NCI-H1105 (cell line): ENCODE measurements at places on chromosomes 11 and 22.

DNA sequence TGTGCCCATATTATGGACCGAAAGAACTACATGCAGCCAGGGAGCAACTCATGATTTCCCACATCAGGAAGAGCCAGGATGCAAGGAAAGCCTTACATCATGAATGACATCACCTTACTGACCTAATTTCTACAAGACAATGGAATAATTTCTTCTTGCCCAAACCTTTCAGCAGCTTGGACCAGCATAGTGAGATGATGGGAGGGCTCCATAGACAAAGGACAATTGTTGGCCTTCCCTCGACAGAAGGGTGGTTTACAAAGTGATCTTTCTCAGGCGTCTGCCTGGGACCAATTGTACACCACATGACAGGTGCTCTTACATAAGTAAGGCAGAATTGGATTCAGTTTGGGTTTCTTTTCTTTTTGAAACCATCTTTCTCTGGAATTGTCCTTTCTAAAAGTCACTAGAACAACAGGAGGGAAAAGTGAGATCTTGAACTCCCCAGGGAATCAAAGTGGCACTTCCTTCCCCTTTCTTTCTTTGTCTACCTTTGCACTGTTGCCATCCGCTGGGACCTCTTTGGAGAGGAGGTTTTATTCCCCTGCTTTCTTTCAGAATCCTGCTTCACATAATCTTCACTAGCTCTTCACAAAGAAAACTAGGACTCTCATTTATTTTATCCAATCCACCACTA lies 51.7 kb upstream of the PAK1 start:
- no peak for DNase-seq

GRCh38 chr11:33358150-33358831 lies 101.1 kb downstream of the HIPK3 start:
- DNase-seq = no peak

GRCh38 chr22:24407278-24407665 lies 20.1 kb upstream of the ADORA2A start:
- no peak for DNase-seq

DNA sequence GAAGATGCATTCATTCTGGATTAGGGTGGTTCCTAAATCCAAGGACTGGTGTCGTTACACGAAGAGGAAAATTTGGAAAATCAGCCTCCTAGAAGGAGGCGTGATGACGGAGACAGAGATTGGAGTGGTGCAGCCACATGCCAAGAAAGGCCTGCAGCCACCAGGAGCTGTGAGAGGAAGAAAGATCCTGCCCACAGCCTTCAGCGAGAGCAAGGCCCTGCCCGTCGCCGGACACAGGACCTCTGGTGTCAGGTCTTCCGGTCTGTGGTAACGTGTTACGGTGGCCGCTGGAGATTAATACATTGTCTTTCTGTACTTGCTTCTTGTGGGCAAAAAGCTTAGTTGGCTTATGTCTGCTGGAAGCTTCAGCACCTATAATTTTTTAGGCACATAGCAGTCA lies 1045.8 kb downstream of the BRD1 start:
- DNase-seq = no peak

GRCh38 chr22:26800858-26801257 lies 143.5 kb downstream of the MIAT start:
- no peak for DNase-seq

DNA sequence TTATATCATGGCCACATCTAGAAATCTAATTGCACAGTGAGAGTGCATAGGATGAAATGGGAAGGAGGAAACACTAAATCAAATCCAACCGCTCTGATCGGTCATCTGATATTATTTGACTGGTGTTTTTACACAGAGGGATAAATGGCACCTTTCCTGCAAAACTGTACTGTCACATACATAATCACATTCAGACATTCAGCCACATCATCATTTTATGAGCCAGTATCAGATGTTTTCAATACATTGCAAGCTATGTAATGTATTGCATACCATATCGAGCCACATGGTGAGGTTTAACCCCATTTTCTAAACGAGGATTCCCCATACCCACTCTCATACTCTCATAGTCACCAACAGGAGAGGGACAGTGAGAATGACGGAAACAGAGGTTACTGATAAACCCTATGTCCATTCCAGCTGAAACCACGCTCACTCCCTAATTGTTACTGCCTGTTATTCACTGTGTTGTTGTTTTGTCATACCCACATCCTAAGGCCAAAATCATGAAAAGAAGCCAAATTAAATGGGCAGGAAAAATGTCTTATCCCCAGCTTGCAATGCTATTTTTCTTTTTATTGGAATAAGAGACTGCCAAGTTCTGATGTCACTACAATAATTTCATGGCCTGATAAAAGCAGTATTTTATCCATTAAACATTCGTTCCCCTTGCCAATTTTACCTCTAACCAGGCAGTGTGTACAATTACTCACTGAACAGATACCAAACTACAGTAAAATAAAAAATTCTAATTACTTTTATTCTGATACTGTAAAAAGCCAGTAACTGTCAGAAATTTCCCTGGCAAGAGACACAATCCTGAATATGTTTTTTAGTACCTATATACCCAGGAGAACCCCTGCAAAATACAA lies 9.0 kb downstream of the CDON start:
- DNase-seq = no peak

DNA sequence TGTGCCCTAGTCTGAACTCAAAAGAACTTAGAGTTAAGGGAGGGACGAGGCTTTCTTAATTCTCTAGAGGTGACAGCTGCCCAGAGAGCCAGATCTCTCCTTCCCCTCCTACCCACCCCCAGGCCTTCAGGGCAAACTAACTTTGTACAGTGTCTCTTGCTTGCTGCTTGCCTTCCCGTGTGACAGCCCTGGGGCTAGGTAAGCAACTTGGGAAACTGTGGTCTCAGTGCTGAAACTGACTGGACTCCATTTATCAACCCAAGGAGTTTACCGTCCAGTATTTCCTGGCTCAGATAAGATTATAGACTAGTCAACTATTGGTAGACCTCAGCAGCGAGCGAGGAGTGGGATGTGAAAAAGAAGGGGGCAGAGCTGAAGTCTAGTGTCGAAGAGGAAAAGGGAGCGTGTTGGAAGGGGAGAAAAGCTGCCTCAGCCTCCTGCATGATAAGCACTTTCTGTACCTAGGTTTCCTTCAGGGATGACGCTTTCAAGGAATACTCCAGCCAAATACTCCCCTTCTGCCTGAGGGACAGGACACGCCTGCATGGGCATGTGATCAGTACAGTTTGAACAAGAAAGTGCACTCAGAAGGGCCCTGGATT lies 43.3 kb upstream of the WEE1 start:
- DNase-seq = no peak

DNA sequence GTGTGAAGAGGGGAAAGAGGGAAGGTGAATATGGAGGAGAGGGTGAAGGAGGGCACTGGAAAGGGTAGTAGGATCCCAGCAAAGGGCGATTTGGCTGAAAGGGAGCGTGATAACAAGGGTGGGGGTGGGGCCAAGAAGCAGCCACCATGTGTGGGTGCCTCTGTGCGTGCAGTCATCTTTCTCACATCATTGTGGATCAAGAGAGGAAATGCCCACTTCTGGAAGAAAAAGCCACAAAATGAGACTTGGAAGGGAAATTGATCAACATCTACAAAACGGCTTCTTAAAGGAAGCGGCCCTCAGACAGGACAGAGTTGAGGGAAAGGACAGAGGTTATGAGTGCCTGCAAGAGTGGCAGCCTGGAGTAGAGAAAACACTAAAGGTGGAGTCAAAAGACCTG lies 1.2 kb upstream of the CXCR5 start:
- DNase-seq = no peak

GRCh38 chr11:122181893-122182292 lies 65.9 kb upstream of the BLID start:
- no peak for DNase-seq

- no peak for DNase-seq
Measured at GRCh38 chr11:13923716-13924650, 38.5 kb upstream of the SPON1 start.

- no peak for DNase-seq
Measured at GRCh38 chr11:69121621-69122325, 34.0 kb upstream of the SMIM38 start.

GRCh38 chr11:23423656-23424055 lies 563.4 kb upstream of the CCDC179 start:
- no peak for DNase-seq

DNA sequence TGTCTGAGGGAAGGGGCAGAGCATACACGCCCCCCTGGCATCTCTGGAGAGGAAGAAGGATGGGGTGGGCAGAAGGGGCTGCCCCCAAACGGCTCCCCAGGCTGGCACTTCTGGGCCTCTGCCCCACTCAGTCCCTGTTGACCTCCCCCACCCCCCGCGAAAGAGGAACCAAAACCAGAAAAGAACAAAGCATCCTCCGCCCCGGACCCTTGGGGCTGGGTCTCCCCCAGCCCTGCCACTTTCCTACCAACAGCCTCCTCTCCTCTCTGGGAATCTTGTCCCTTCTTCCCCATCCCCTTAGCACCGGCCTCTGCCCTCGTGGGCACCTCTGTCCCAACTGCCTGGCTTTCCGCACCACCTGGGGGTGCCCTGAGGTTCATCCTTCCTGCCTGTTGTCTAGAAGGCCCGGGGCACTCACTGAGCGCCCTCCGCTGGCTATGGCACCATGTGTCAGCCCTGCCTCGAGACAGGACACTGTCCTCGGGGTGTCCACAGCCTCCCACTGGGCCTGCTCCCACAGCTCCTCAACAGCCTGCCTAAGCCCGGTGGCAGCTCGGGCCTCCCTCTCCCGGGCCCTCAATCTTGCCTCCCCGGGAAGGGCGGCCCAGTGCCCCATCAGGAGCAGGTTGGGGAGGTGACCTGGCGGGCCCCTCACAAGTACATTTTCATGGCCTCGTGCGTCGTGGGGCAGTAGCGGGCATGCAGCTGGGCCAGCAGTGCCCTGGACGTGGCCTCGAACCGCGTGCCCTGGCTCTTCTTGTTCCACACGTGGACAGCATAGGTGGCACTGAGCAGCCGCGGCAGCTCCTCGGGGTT lies 28.2 kb downstream of the A4GALT start:
- no peak for DNase-seq

DNA sequence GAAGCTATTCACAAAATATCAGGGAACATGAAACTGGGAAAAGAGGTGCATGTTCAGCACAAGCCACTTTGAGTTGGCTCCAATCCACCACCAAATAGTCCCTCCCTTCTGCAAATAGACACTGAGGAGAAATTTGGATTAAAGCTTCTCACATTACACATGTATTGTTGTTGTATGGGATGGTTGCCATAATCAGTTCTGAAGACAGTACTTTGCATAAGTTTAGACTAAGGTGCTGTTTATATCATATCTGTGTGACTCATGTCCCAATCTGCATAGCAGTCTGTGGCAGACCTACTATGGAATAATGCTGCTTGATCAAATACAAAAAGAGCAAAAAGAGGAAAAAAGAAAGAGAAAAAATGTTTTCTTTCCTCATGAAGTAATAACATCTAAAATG lies 376.7 kb upstream of the DDI1 start:
- no peak for DNase-seq

DNA sequence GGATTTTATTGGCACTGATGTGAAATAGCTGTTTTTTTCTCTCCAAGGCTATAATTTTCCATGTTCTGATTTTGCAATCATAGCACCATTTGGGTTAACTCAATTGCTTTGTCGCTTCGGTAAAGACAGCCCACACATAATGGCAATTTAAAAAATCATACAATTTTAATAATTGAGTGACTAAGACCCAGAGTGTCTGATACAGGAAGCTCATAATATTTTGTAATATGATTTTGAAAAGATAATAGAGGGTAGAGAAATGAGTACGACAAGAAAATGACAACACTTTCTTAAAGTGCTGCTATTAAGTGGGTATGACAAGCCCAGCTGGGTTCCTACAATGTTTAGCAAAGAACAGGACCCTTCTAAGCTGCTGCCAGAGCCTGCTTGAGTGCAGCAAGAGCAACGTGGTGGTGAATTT lies 439.1 kb downstream of the METTL15 start:
- DNase-seq = no peak

DNA sequence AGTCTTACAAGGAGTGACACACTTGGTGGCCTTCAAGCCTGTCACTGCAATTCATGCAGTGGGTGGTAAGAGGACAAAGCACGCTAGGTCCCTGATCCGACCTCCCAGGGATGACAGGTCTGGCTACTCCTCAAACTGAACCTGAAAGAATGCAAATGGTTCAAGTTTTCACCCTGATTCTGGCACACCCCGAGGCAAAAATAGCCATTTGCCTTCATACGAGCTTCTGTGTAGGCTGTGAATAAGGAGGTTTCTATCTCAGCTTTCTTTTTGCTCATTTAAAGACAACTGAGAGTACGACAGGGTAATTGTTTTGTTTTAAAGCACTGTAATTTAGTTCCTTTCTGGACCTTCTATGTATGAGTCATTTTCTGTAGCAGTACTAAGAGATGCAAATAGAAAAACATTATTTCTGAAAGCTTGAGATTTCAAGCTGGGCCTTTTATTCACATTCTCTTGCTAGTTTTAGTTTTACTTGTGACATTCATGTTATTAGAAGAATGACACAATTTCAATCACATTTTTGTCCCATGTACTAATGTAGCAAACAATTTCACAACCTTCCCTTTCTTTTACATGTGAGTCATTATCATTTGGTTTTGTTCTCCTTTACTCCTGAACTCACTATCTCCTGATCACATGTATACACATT lies 56.6 kb upstream of the FDX1 start:
- no peak for DNase-seq

- no peak for DNase-seq
Measured at GRCh38 chr22:35491908-35492380, 48.7 kb upstream of the RASD2 start.

- no peak for DNase-seq
Measured at GRCh38 chr22:26573026-26573662, 16.8 kb downstream of the TPST2 start.

- no peak for DNase-seq
Measured at GRCh38 chr11:78256962-78257361, 68.2 kb downstream of the USP35 start.

- no peak for DNase-seq
Measured at GRCh38 chr22:19394274-19395050, 37.1 kb downstream of the HIRA start.

- DNase-seq = no peak
Measured at GRCh38 chr11:62479631-62480201, 60.9 kb downstream of the SCGB1A1 start.

DNA sequence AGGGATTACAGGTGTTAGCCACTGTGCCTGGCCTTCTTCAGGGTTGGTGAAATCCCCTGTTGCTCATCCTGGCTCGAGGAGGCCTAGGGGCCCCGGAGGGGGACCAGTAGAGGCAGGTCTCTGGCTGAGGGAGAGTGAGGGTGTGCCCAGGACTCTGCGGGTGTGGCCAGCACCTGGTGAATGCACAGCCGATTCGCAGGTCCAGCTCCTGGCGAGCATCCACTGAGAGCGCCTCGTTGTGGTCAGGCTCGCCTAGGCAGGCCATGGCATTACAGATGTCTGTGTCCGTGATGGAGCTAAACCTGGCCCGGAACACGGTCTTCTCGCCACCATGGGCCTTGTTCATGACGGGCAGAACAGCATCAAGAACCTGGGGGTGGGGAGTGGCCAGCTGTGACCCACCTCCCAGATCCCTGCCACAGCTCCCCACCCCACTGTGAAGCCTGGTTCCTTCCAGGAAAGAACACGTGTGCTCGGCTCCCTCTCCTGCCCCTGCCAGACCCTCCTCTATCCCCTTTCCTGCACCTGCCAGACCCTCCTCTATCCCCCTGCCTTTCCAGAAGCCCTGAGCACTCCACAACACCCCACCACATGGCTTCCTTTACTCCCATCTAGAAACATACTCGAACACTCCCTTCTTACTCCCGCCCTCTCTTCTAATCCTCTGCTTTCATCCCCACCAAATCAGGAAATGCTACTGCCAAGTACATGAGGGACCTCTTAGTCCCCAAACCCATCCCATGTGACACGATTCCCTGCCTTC lies 12.4 kb downstream of the TOP3B start:
- DNase-seq = no peak

GRCh38 chr11:13463779-13464290 lies 813 bp upstream of the BTBD10 start:
- no peak for DNase-seq

GRCh38 chr11:61957021-61957770 lies 7.0 kb downstream of the BEST1 start:
- no peak for DNase-seq
